ENCODE measurements at places on chromosomes 11 and 22. TPM values are rescaled to one million over a fixed set of nuclear protein-coding genes. Genes with fewer than 3 reads are reported as not detected.

DNA sequence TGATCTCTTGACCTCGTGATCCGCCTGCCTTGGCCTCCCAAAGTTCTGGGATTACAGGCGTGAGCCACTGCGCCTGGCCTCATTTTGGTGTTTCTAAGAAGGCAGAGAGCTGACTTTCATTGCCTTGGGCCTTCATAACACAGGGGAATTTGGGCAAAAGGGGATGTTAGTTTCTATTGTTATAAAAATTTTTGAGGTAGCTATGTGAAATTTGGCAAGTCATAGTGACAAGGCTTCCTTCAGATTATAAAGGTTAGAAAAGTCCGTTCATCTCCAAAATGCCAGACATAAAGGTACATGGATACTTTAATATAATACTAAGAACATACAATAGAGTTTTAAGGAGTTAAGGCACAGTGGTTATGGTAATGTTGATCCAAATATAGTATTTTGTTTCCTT is 17.2 kb downstream of the LDHC start:
- DNase-seq, result no peak

- no peak for DNase-seq
Observed at GRCh38 chr11:109300211-109300610, 121.8 kb upstream of the C11orf87 start.

- no peak for DNase-seq
Observed at GRCh38 chr22:24417200-24417599, 10.2 kb upstream of the ADORA2A start.

DNA sequence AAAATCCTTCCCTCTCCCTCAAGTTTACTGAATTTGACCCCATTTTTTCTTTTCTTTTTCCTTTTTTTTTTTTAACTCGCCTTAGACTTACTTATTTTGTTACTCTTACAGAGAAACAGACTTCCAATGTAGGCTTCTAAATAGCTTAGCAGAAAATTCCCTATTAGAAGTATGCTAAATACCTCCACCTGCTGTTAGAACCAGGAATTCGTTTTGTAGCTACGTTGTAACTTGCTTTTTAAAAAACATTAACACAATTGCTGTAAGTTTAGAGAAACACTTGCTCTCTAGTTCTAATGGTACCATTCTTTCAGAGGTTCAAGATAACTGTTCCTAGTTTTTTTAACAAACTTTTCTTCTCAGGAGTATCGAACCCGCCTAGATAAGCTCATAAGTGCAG is 324.2 kb downstream of the DCDC1 start:
- DNase-seq, result no peak

- no peak for DNase-seq
Observed at GRCh38 chr22:45194686-45195085, 31.0 kb downstream of the NUP50 start.

DNA sequence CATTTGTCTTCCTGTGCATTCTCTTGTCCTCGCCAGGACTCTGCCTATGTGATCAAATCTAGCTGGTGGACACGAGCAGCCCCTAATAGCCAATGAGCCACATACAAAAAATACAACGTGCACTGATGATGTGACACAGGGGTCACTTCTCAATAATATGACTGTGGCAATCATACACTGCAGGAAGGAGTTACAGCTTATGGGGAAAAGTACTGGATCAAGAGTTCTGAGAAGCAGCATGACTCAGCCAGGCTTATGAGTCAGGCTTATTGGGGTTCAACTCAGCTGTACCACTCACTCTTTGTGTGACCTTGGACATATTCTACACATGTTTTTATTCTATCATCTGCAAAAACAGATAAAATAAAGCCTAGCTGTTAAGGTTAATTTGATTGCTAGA is 889.4 kb upstream of the TENM4 start:
- DNase-seq, result no peak

DNA sequence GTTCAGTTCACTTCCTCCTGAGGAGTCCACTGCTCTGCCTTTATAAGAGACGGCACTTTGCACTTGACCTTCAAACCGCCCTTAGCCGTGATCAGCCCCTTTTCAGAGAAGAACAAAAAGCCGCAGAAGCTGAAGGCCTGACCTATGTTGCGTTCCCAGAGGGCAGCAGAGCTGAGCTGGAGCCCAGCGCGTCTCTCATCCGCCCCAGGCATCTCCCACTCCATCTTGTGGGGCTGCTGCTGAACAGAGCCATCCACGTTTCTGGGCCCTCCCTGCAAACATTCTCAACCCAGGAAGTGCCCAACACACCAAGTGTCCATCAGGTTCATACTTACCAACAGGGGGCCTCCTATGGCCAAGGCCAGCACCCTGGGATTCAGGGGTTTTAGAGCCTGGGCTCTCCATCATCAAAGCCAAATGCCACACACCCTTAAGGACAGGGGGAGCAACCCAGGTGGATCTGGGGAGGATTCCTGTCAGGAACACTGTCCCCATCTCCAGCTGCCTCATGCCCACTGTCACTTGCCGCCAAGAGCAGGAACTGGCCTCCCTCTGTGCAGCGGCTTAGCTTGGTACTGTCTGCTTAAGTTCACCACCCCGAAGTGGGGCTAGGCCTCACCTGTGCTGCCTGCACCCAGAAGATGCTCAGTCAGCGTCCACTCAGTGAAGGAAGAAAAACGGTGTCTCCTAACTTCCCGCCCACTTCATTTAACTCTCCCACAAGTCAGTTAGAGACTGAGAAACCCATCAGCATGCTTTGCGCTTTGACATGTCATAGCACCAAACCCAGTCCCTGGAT is 16.0 kb upstream of the EFCAB6 start:
- DNase-seq, result peak; percentile 42

- no peak for DNase-seq
Observed at GRCh38 chr22:44120314-44120704, 60.4 kb upstream of the PARVG start.

GRCh38 chr22:31177420-31178162 is 17.6 kb downstream of the RNF185 start:
- DNase-seq, result no peak

GRCh38 chr11:27524155-27524554 is 17.6 kb upstream of the LIN7C start:
- peak; percentile 81 for DNase-seq

DNA sequence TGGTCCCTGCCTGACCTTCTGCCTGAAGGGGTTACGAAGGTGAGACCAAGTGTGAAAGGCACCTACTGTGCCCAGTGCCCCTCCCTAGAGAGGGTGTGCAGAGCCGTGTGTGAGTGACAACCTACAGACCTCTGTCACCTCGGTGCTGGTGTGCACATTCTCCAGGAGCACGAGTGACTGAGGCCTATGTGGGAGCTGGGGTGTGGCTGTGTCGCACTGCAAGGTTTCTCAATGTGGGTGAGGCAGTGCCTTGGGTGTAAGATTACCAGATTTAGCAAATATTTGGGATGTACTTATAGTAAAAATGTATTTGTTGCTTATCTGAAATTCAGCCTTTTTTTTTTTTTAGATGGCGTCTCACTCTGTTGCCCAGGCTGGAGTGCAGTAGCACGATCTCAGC is 5.6 kb downstream of the STARD10 start:
- no peak for DNase-seq

- no peak for DNase-seq
Observed at GRCh38 chr22:38738475-38739070, 17.2 kb downstream of the SUN2 start.

DNA sequence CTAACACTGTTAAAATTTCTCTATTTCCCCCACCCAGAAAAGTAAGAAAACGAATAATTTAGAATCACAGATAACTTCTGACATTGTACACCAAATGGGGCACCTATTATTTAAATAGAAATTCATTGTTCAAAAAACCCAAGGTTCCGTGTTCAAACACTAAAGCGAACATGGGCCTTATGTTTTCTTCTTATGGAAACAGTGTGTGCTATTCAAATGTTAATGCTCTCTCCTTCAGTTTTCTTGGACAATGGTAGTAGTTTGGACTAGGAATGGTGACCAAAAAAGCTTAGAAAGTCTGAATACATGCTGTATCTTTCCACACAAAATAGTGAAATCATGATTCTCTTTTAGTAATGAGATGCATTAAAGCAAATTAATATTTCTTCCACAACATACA is 33.7 kb downstream of the VSIG10L2 start:
- DNase-seq, result no peak

DNA sequence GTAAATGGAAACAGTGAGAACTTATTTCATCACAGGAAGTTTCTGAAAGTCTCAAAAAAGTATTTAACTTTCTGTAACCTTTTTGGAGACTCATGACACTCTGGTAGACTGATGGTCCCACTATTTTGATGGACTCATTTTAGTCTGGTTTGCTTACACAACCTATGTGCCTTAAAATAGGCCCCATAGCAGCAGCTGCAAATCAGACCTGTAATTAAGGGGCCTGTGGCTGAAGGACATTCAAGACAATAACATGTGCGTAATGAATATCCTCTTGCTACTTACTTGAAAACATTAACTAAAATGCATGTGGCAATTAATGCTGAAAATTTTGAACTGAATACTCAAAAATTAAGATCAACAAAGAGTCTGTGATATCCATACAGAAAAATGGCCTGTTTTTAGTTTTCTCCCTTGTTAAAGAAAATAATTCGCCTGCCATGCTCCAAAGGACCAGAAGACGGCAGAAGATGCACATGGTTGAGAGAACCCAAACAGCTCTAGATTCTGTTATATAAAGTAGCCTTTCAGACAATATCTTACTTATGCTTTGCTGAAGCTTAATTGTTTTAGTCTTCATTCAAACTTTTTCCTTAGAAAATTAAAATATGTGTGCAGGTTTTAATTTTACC is 568.5 kb downstream of the KCNA4 start:
- DNase-seq, result peak; percentile 59

DNA sequence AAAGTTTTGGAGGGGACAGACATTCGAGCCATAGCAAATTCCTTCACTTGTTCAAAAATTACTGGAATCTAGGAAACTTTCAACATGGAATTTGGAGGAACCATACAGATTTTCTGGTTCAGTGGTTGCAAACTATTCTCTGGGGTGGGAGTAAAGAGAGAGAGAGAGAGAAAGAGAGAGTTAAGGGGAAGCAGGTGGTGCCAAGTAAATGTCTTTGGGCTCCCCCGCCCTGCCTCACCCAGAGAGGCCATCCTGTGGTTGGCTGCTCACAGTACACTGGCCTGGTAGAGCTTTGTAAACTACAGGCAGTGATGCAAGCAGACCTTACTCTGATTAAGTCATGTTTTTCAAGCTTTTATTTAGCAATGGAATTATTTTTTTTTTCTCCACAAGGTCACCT is 82.6 kb downstream of the ADAMTS15 start:
- DNase-seq, result peak; percentile 34

DNA sequence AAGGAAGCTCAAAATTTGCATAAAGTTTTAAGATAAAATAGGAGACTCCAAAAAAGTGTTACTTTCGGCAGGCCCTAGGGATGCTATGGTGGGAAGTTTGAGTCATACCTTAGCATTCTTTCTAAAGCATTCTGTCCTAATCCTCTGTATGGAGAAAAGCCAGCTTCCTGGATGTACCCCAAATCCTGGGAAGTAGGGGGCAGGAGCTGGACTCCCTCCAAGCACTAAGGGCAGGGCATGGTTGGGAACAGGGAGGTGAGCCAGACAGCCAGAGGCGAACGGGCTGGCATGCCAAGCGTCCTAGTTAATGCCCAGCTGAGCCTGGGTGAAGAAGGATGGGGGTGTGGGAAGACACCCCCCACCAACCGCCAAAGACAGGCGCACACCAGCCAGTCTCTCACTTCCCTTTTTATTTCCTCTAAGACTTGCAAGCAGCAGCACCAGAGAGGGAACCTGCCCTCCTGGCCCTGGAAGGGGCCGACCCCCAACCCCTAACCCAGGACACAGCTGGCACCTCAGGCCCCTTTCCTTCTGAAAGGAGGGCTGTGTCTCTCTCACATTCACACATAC is 23.9 kb downstream of the RTN4RL2 start:
- DNase-seq, result no peak

- DNase-seq, result no peak
Observed at GRCh38 chr22:41538583-41538982, 5.7 kb downstream of the POLR3H start.

GRCh38 chr11:69558519-69558941 is 77.1 kb downstream of the LINC01488 start:
- no peak for DNase-seq

- DNase-seq, result no peak
Observed at GRCh38 chr11:132430429-132431062, 1060.1 kb downstream of the NTM start.

GRCh38 chr22:29443452-29443851 is 5.1 kb downstream of the RFPL1 start:
- DNase-seq, result no peak

DNA sequence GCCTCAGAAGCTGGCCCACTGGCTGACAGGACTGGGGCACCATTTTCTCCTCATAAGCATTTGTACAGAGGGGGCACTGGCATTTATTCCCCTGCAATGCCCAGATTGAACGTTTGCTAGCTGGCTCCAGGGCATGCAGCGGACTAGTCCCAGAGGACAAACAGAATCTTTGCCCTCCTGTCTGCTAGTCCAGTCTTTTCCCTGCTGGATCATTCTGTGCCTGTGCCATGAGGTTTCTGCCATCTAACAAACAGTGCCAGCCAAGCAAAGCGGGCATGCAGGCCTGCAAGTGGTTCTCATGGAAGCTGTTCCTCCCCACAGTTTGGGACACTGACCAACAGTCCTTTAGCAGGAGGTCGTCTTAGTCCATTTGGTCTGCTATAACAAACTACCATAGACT is 53.4 kb downstream of the KCNJ1 start:
- no peak for DNase-seq

DNA sequence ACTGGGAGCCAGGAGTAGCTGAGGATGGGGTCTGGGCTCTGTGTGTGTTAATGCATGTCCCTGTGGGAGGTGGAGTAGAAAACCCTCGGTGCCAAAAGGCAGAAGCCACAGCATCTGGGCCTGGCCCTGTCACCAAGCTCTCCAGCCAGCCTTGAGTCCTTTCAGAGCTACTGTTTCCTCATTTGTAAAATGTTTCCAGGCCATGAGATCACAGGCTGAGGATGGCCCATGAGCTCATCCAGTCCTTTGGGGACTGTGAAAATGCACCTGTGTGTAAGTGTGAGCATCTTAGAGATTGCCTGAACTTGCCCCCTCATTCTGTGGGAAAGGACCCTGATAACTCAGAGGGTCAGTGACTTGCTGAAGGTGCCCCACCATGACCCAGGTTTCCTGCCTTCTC is 9.1 kb downstream of the ANKK1 start:
- no peak for DNase-seq

- DNase-seq, result no peak
Observed at GRCh38 chr11:28939381-28939780, 831.2 kb downstream of the METTL15 start.

The AQP11 gene
- 2.6 TPM for total RNA-seq

The CDON gene
- total RNA-seq, result 28.0 TPM

The ANO9 gene
- 16.8 TPM for total RNA-seq

The FGF4 gene
- total RNA-seq, result 0.27 TPM

The DEFB131B gene
- not detected for total RNA-seq

The LRRC74B gene
- total RNA-seq, result not detected

The NRIP3 gene
- total RNA-seq, result 0.95 TPM

The CNIH2 gene
- total RNA-seq, result 3.5 TPM

The SPDYC gene
- 0.46 TPM for total RNA-seq

The KRTAP5-9 gene
- 0.34 TPM for total RNA-seq

The DNAJB7 gene
- total RNA-seq, result not detected

The GRM5 gene
- 0.09 TPM for total RNA-seq

The TMA7B gene
- total RNA-seq, result not detected

The LRP4 gene
- total RNA-seq, result 13.5 TPM

The ASCL2 gene
- 0.16 TPM for total RNA-seq
